BJ (cell line): ENCODE measurements at places on chromosomes 2 and 18. TPM values are rescaled to one million over a fixed set of nuclear protein-coding genes. Genes with fewer than 3 reads are reported as not detected.

GRCh38 chr2:211174631-211175030 lies 618.2 kb downstream of the CPS1 start:
- DNase-seq, result no peak

- no peak for DNase-seq
These were observed 343.5 kb upstream of the FANCL start for GRCh38 chr2:58584606-58585118.

- DNase-seq, result no peak
These were observed 143.2 kb upstream of the RND3 start for GRCh38 chr2:150630587-150631235.

- DNase-seq, result no peak
These were observed 53.6 kb downstream of the CDK15 start for GRCh38 chr2:201859949-201860348.

DNA sequence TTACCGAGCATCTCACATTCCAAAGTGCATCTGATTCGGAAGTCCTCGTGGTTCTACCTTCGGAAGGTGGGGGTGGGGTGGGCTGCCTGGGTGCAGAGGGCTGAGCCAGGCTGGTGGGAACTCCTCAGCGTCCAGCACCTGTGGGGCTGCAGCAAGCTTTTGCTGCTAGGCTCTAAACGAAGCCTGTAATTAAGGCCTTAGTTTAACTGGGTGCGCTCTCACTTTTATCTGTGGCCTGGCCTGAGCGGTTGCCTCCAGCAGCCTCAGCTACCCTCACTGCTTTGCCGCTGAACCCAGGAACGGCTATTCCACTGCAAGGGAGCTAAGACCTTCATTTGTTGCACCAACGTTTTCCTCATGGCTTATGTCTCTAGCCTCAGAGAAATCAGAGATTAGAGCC lies 48.4 kb downstream of the TMEM17 start:
- DNase-seq, result no peak

GRCh38 chr2:198890490-198890889 lies 567.2 kb downstream of the SATB2 start:
- DNase-seq, result no peak

The PROKR1 gene
- not detected in 2 replicates for polyA plus RNA-seq

The GCG gene
- not detected in 2 replicates for polyA plus RNA-seq

The LTBP1 gene
- 106 and 124 TPM in 2 replicates for polyA plus RNA-seq
